Astrocyte (in vitro differentiated cells and primary cell): ENCODE measurements at places on chromosomes 6 and 20.

DNA sequence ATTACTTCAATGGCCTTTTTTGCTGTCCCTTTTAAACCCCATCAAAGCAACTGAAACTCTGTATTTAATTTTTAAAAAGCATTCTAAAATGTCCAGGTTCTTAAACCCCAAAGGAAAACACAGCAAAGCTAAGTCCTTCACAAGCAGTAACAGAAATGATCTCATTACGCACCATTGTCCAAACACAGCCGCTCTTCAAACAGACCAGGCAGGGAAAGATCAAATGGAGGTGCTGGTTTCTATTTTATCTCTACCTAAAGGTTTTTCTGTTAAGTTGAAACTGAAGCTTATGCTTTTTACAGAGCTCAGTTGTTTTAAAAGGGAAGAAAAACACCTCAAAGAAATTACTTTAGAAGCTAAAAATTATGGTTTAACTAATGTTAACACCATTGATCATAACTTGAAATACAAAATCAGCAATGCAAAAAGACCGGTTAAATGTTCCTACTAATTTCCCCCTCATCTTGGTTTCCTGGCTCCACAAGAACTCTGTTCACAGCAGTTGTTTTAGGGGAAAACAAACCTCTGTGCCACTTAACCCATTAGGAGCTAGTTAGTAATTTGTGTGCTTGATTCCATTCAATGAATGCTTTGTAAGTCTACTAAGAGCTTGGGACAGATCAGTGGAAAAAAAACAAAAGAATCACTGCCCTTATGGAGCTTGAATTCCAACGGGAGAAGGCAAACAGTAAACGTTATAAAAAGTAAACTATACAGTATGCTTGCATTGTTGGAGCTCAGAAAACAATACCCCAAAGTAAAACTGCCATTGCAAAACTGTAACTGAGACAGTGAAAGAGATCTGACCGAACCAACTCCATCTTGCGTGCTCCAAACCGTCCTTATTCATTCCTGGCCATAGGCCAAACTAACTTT, 87.4 kb downstream of the CD24 start:
- no peak for DNase-seq

DNA sequence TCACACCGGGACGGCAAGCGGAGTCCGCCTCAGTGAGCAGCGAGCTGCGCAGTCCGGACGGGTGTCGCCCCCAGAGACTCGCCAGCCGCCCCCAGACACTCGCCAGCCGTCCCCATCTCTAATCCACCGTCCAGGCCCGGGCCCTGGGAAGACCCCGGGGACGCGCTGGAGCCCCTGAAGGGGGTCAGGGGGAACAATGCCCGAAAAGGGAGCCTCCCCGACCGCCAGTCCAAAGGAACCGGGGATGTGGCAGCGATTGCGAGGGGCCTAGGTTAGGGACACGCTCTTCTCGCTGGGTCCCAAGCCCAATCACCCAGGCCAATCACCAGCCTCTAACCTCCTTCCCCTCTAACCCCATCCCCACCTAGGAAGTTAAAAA, 33.1 kb downstream of the TFAP2A start:
- no peak for DNase-seq

DNA sequence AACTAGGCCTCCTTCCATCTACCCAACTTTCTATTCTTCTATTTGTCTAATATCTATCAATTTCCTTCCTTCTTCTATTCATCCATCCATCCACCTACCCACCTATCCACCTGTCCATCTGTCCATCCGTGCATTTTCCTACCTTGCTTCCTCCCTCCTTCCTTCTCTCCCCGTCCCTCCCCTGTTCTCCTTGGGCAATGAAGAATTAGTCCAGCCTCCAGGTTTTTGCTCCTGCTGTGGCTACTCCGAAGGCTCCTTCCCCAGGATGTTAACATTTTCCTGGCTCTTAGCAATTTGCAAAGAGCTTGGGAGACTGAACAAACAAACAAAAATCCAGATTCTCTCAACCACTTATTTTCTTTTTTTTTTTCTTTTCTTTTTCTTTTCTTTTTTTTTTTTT, 81.6 kb downstream of the KCNB1 start:
- DNase-seq: no peak

DNA sequence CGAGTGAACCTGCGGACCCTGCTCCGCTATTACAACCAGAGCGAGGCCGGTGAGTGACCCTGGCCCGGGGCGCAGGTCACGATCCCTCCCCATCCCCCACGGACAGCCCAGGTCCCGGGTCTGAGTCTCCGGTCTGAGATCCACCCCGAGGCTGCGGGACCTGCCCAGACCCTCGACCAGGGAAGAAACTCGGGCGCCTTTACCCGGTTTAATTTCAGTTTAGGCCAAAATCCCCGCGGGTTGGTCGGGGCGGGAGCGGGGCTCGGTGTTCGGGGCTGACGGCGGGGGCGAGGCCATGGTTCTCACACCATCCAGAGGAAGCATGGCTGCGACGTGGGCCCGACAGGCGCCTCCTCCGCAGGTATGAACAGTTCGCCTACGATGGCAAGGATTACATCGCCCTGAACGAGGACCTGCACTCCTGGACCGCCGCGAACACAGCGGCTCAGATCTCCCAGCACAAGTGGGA, 46.9 kb upstream of the TRIM26 start:
- no peak for DNase-seq

GRCh38 chr6:107668743-107669474, 155.2 kb downstream of the SCML4 start:
- no peak for DNase-seq

DNA sequence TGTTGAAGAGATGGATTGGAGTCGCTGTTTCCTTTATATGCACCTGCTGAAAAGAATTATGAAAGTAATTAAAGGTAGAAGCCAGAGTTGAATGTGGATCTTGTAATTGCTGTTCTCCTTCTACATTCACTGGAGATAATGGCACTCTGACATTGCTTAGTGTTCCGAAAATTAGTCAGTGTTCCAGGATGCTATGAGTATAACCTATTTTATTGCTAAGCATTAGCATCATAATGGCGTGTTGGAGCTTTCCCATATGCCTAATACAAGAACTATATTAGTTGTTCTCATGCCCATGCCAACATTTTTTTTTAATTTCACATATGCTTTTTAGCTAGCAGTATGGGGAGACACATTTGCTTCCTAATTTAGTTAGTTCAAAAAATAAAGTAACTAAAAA, 236.4 kb downstream of the ARHGAP18 start:
- no peak for DNase-seq
